ENCODE measurements at places on chromosomes 6 and 20. TPM values are rescaled to one million over a fixed set of nuclear protein-coding genes. Genes with fewer than 3 reads are reported as not detected.

DNA sequence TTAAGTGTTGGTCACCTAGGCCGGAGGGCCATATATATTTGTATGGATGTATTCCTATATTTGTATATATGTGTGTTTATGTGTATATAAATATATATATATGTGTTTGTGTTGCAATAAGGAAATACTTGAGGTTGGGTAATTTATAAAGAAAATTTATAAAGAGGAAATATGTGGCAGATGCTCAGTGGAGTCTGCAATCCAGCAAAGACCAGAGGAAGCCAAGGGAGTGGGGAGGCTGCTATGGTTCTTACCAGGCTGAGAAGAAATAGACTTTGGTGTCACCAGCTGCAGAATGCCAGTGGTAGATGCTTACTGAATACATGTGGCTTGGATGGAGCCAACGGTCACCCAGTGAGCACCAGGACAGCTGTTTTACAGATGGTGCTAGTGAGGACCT, 97.4 kb upstream of the ELOVL5 start:
- no peak for DNase-seq

Gene LRRN4
- polyA plus RNA-seq = 1.3 TPM

GRCh38 chr6:119174879-119175817, 96.7 kb upstream of the FAM184A start:
- no peak for DNase-seq

DNA sequence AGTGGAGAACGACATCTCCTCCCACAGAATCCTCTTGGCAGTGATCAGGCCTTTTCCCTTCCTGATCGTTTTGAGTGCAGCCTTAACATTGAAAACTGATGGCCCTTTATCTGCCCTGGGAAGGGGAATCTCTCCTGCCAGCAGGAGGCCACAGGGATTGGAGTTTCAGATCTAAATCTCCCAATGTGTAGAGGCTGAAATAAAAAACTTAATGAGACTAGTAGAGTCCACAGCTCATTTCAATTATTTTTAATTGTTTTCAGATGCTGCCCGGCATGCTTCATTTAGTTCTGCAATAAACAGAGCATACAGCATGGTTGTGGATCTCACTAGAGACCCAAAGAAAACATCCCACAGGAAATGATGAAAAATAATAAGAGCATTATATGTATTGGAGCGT, 662.2 kb upstream of the HS3ST5 start:
- DNase-seq = peak; percentile 3

Gene CST1
- not detected for polyA plus RNA-seq

Gene ZC2HC1B
- not detected for polyA plus RNA-seq

GRCh38 chr20:9185511-9185910, 116.6 kb downstream of the PLCB4 start:
- no peak for DNase-seq

Gene FOXF2
- polyA plus RNA-seq = 69.7 TPM

DNA sequence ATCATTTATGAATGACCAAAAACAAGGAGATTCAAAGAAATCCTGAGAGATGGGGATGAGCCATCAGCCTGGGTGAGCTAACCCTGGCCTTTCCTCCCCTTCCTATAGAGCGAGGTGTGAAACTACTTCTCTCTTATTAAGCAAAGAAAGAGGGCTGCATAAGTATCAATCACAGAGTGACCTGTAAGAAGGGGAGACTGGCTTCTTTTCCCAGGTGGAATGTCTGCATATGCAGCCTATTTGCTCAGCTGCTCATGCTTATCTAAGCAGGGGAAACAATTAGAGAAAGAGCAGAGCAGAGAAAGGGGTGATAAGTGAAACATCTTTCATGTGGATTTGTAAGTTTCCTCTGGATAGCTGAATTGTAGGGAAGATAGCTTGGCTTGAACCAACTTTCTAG, 160.0 kb downstream of the PKHD1 start:
- no peak for DNase-seq

- DNase-seq = no peak
Measured at GRCh38 chr6:165618241-165618640, 44.8 kb downstream of the PDE10A start.

GRCh38 chr20:37378420-37378784, 32.5 kb downstream of the SRC start:
- DNase-seq = peak; percentile 1

GRCh38 chr6:14258695-14259593, 141.4 kb downstream of the CD83 start:
- no peak for DNase-seq

- no peak for DNase-seq
Measured at GRCh38 chr6:81486234-81486633, 266.2 kb downstream of the TENT5A start.

Gene TSPYL1
- polyA plus RNA-seq = 76.4 TPM

Gene SAMHD1
- polyA plus RNA-seq = 31.8 TPM

GRCh38 chr6:90484903-90485302, 102.0 kb downstream of the MAP3K7 start:
- DNase-seq = no peak

DNA sequence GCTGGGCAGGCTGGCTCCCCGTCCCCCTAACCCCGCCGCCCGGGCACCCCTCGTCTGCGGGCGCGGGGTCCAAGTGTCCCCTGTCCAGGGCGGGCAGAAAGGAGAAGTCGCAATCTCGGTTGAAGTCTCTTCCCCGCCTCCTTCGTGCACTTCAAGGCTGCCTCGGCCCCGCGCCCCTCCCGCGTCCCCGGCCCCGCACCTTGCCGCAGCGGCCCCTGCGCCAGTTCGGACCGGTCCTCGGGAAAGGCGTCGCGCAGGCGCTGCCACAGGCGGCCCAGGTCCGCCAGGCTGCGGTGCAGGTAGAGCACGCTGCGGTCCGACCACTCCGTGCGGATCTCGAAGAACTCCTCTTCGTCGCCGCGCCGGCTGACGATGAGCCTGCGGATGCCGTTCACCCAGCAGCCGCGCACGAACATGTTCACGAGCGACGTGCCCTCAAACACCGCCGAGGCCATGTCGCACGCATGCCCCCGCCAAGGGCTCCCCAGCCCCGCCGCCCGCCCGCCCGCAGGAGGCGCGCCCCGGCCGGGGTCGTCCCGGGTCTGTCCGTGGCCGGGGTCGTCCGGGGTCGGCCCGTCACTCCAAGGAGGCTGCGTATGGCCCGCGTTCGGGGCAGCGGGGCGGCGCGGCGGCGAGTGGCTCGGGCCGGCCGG, at the start of gene PXDC1:
Gene PXDC1 (minus strand): TSS at position 637 of the 653 bp plus-strand sequence. CDS start 182 bp downstream, at position 455.
- DNase-seq = no peak

DNA sequence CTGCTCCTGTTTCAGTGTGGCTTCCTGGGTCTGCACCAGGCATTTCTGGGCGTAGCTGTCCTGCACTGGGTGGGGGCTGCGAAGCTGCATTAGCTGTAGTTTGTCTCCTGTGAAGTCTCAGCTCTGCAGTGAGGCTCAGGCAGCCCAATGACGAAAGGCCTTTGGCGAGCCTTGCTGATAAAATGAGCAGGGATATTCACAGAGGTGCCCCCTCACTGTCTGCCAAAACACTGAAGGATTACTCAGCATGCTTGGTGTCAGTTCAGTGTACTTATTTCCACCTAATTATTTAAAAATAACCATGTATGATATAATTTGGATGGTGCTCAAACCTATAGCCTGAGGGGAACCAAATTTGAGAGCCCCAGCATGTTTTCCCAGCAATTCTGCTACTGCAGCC, 73.5 kb downstream of the ECT2L start:
- DNase-seq = no peak

Gene SCGN
- polyA plus RNA-seq = 1.5 TPM

GRCh38 chr20:61347443-61347842, 95.4 kb downstream of the CDH4 start:
- no peak for DNase-seq

Gene MYL9
- 198 TPM for polyA plus RNA-seq

DNA sequence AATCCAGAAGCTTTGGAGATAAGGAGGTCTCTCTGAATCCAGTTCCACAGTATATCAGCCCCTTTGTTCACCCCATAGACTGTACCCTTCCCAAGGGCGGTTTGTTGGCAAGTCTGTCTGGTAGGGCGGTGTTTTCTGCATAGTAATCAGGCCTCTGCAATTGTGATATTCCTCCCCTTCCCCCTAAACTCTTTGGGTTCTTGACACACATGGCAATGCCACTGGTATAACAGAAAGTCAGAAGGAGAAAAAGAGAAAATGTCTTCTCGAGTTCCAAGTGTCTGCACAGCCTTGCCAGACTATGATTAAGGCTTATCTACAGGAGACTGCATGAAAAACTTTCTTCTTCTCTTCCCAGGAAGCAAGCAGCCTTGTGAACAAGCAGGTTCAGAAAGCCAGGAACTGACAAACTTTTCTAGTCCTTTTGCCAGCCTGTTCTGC, 45.6 kb downstream of the FOXO3 start:
- DNase-seq = no peak

GRCh38 chr20:37714978-37715672, 21.3 kb downstream of the CTNNBL1 start:
- DNase-seq = no peak

- DNase-seq = no peak
Measured at GRCh38 chr20:32999603-33000250, 4.5 kb downstream of the SUN5 start.

Gene TAP1
- polyA plus RNA-seq = 22.5 TPM

Data from left lung (tissue), 14 donors.